Naive thymus-derived CD4-positive, alpha-beta T cell (primary cell): ENCODE measurements at places on chromosomes 2 and 18. TPM values are rescaled to one million over a fixed set of nuclear protein-coding genes. Genes with fewer than 3 reads are reported as not detected.

DNA sequence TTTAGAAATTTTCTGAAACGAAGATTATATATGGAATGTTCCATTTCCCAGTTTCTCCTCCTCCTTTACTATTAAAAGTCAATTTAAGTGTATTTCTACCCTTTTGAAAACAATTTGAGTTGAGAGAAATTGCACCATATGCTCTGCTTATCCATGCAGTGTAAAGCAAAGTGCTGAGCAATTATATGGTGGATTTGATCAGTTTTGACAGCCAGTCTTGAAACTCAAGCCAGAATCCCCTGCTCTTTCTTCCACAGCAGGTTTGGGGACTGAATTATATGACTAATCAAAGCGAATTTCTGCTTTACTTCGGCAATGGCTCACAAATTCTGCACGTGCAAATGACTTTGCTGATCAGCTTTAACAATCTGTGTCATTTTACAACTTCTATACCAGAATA lies 1183.6 kb downstream of the LRP1B start:
- DNase-seq = no peak
- H3K36me3 ChIP-seq = no peaks in the 10 kb centered on the region
- H3K27ac ChIP-seq = no peak overlapping the region
- H3K4me3 ChIP-seq = no peak overlapping the region
- no peaks in the 10 kb centered on the region for H3K4me1 ChIP-seq
- no peaks in the 10 kb centered on the region for H3K27me3 ChIP-seq

- no peak overlapping the region for H3K27ac ChIP-seq
- no peaks in the 10 kb centered on the region for H3K4me1 ChIP-seq
- H3K36me3 ChIP-seq = no peaks in the 10 kb centered on the region
- H3K4me3 ChIP-seq = no peak overlapping the region
- no peak for DNase-seq
These were observed 328.7 kb downstream of the SMAD2 start for GRCh38 chr18:47601581-47602272.

GRCh38 chr2:195022508-195022830 lies 634.6 kb upstream of the SLC39A10 start:
- no peak overlapping the region for H3K4me3 ChIP-seq
- H3K27me3 ChIP-seq = no peaks in the 10 kb centered on the region
- no peaks in the 10 kb centered on the region for H3K4me1 ChIP-seq

ZSWIM2 gene
- total RNA-seq = not detected

CD8B2 gene
- not detected for total RNA-seq

GRCh38 chr2:163934131-163934530 lies 198.3 kb upstream of the FIGN start:
- H3K27me3 ChIP-seq = no peaks in the 10 kb centered on the region
- no peaks in the 10 kb centered on the region for H3K4me1 ChIP-seq
- no peak for DNase-seq

CHRNG gene
- not detected for total RNA-seq

GRCh38 chr2:66683599-66683998 lies 248.7 kb downstream of the MEIS1 start:
- no peaks in the 10 kb centered on the region for H3K27me3 ChIP-seq
- no peak overlapping the region for H3K4me3 ChIP-seq
- H3K36me3 ChIP-seq = no peaks in the 10 kb centered on the region
- no peak overlapping the region for H3K27ac ChIP-seq
- H3K4me1 ChIP-seq = no peaks in the 10 kb centered on the region

CREG2 gene
- total RNA-seq = not detected
